ENCODE measurements at places on chromosomes 1 and 21.

DNA sequence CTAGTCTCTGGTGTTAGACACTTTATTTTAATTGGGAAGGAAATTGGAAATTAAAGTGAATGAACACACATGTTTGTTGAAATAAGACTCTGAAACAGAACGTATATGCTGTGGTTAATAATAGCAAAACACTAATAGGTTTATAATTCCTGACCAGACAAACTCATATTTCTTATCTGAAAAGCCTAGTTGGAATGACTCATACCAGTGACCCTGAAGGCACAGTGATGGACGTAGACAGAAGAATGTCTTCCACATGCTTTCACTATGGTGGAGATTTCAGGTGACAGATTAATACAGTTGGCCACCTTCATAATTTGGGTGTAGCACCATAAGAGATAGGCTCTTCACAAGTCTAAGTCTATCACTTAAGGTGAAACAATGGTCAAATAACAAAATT, 83.0 kb upstream of the COL11A1 start:
- DNase-seq, result no peak

DNA sequence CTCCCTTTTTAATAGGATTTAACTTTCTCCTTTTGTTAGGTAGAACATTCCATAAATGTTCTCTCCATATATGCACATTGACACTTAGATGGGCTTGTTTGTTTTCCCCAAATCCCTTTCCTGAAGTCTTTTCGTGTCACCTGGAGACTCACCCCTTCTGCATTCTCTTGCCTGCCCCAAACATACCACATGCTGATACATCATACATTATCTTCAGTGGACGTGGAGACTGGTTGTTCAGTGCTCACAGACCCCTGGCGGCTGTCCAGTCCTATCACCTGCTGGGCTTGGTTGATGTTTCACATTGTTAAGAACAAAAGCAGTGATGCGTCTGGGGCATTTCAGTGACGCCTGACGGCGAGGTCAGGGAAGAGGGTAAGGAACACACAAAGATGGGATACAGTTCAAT, 22.2 kb downstream of the FMOD start:
- no peak for DNase-seq

- DNase-seq, result no peak
Measured at GRCh38 chr21:41620982-41621381, 113.0 kb upstream of the TMPRSS2 start.

DNA sequence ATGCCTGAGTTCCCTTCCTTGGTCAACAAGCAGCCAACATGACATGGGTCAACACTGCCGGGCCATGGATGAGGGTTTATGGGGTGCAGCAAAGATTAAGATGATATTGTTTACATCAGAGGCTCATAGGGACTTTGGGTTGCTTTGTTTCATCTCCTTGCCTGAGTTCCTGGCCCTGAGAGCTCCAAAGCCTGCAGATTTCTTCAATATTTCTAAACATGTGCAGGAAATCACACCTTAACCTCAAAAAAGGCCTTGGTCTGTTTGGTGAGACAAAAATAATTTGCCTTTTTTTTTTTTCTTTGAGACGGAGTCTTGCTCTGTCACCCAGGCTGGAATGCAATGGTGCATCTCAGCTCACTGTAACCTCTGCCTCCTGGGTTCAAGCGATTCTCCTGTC, 876 bp downstream of the SLAMF8 start:
- peak; percentile 25 for DNase-seq

DNA sequence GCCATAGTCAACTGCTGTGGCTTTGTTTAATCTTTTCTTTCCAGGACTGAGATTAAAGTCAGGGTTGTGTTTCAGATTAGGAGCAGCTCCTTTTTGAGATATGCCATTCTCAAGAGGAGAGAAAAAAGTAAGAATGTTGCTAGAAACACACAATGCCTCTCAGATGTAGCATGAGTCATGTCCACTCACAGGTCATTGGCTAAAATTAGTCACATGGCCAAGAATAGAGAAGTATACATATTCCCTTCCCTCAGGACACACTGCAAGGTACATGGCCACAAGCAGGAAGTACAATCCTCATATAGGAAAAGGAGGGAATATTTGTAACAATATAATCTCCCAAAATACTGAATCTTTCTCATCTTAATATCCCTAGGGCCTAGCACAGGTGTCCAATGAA, 141.9 kb upstream of the PTBP2 start:
- DNase-seq, result no peak

DNA sequence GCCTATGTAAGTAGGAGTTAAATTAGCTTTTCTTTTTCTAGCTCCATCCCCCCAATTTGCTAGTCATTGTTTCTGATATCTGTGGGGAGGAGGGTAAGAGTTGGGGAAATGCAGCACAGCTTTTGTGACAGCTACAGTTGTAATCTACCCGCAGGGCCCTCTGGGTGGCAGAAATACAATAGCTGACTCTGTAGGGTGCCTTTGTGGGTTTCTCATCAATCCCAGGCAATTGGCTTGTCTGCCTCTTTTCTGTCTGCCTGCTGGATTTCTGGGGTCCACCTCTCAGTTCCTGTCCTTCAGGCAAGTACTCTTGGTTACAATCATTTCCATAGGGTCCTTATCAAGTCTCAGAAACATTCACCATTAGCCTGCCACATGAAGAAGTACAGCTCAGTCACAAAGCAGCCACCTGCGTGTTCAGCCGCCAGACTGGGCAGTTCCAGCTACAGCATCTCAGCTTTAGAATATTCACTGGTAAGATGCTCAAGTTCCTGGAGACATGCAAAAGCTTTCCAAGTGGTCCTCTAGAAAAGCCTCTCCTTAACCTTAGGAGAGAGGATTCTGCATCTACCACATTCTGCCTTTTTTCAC, 19.2 kb upstream of the SLC44A5 start:
- no peak for DNase-seq

DNA sequence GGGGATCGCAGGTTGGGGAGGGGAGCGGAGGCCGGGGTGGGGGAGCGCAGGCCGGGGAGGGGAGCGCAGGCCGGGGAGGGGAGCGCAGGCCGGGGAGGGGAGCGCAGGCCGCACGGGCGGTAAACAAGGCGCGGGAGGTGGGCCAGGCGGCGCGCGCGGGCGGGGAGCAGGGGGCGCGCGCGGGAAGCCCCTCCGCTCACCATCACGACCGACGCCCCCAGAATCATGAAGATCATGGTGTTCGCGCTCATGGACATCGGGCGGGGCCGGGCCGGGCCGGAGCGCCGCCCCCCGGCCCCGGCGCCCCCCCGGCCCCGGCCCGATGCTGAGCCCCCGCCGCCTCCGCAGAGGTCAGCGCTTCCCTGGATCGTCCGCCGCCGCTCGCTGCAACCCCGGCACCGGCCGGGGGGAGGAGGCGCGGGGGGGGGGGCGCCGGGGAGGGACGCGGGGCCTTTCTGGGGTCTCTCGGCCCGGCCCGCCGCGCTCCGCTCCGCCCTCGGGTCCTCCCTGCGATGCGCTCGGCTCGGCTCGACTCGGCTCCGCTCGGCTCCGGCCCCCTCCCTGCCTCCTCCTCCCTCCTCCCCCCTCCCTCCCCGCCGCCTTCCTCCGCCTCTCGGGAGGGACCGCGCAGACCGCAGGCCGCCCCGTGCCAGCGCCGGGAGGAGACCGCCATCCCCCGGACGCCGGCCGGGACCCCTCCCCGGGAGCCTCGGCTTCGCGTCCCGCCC, at the start of gene TMEM240:
Gene TMEM240, minus strand, starts transcription at position 535 of the 728 bp plus-strand sequence. Its CDS starts 278 bp downstream, at position 257.
- peak; percentile 46 for DNase-seq

- DNase-seq, result no peak
Measured at GRCh38 chr21:29443411-29444010, 144.8 kb downstream of the BACH1 start.

DNA sequence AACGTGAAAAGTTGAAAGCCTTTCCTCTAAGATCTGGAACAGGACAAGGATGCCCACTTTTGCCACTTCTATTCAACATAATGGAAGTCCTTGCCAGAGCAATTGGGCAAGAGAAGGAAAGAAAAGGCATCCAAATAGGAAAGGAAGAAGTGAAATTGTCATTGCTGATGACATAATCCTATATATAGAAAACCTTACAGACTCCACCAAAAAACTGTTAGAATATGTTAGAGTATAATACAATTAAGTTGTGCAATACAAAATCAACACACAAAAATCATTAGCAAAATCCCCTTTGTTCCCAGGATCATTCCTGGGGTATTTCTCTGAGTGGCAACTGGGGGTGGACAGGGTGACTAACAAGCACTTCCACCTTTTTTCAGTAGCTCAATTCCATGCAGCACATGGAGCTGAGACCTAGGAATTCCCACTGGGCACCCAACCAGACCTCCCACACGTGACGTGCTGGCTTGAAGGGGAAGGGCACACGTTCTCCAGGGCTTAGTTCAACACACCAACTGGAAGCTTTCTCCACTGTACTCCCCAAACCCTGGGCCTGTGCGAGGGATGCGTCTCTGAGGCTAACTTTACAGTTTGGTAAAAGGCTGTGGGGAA, 9.6 kb downstream of the STUM start:
- no peak for DNase-seq

DNA sequence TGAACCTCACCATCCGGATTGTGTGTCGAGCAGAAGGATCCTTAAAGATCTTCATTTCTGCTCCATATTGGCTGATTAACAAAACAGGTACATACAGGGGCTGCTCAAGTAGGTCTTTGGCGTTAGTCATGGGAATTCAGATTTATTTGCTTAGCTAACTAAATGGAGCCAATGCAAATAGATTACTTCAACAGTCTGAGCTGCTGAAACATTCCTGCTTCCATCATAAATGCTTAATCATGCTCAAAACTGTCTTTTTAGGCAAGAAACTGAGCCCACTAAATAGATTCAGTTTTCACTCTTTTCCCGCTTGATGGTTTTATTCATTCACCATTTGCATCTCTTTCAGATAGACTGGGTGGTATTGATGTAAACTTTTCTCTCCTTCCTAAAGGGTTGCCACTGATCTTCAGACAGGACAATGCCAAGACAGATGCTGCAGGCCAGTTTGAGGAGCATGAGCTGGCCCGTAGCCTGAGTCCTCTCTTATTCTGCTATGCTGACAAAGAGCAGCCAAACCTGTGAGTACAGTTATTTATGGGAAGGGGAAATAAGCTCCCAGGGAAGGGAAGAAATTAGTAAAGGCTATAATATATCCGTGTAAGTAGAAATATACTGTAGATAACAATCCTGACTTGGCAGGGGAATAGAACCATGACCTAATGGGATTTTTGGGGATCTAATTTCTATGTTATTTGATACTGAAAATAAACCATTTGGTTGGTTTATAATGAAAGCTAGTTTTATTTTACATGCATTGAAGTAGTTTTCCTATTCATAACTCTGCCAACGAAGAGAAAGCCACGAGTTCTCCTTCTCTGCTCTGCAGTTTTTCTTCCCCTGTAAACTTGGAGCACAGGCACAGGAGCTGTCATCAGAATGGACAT, 126.4 kb downstream of the VPS13D start:
- no peak for DNase-seq

- no peak for DNase-seq
Measured at GRCh38 chr1:231487019-231487418, 41.5 kb upstream of the TSNAX start.

DNA sequence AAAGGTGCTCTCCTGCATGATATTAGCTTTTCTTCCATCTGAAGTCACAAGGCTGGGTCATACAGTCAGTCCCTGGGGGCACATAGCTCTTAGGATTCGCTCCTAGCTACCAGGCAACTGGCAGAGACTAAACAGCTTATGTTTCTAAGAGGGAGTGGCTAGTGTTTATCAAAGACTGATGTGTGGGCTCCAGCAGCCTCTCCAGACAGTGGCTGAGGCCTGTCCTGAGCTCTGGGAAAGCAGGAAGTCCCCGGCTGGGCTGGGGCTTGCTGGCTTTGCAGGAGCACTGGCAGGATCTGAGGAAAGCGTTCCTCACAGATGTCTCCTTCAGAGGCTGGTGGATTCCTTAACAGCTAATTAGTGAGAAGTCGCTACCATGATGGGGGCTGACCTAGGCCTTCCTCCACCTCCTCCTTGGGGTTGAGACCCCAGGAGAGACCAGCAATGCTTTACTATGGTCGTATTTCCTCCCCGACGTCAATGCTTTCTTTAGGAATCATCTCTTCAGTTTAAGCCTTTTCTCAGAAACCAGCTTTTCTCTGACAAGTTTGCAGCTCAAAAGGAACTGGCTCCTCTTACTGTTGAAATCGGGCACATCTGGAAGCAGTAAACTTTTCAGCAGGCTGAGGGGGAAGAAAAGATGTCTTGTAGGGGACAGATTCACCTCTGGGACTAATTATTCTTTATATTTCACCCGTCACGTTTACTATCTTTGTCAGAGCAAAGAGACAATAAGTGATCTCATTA, 33.5 kb upstream of the HHAT start:
- no peak for DNase-seq

- peak; percentile 71 for DNase-seq
Measured at GRCh38 chr1:161439280-161440232, 65.7 kb upstream of the FCGR2A start.

DNA sequence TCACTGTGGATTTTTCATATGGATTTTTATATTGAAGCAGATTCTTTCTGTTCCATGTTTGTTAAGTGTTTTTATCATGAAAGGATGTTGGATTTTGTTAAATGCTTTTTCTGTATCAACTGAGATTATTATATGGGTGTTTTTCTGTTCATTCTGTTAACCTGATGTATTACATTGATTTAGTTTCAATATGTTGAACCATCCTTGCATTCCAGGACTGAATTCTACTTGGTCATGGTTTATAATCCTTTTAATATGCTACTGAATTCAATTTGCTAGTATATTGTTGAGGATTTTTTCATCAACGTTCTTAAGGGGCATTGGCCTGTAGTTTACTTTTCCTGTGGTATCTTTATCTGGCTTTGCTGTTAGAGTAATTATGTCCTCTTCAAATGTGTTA, 55.8 kb downstream of the CCDC30 start:
- DNase-seq, result no peak

GRCh38 chr1:35727434-35728040, 8.9 kb upstream of the C1orf216 start:
- DNase-seq, result no peak
